C1 segment of cervical spinal cord (tissue), 14 donors: ENCODE measurements at places on chromosomes 7 and 10.

- no peak for DNase-seq
Observed at GRCh38 chr10:34954142-34954541, 136.0 kb downstream of the CUL2 start.

DNA sequence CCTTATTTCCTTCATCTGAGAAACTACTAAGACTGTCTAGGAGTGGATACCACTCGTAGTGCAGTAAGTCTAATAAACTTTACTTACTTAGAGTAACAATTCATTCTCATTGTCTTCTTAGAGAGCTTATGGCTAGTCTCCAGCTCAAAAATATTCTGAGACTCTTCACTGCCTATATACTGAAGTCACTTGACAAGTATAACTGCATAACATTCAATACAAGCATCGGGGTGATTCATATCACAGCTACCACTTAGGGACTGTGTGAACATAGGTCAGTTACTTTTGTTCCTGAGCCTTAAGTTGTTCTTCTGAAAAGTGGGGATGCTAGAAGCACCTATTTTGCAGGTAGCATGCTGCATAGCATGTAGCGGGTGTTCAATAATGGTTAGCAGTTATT is 111.0 kb downstream of the HTR7 start:
- no peak for DNase-seq

DNA sequence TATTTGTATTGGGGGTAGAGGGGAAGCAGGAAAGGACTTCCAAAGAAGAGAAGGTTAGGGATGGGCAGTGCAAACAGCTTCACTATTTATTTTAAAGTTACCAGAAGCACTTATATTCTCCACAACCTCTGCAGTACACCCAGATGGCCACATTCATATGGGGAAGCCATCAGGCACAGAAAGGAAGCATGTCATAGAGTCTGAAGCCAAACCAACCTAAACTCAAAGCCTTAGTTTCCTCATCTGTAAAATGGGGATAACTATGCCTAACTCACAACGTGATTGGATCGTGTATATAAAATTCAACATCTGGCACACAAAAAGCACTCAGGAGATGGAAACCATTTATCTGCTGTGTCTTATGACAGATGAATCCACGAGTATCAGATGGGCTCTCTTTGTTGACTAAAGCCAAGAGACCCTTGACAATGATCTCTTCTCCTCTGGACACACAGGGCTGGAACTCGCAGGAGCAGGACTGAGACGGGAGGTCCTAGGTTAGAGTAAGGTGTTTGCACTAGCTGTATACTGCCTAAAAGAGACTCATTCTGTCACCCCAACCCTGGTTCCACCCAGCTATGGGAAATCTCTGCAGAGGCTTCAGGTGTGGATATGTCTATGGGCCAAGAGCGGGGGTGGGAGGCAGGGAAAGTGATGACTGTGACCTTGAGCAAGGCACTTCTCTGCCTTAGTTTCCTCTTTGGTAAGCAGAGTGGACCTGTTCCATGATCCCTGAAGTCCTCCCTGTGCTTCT is 1.8 kb downstream of the KIAA1549 start:
- no peak for DNase-seq

- no peak for DNase-seq
Observed at GRCh38 chr7:113813471-113813870, 105.3 kb downstream of the PPP1R3A start.

- DNase-seq, result no peak
Observed at GRCh38 chr10:74439213-74439612, 288.2 kb downstream of the ADK start.

DNA sequence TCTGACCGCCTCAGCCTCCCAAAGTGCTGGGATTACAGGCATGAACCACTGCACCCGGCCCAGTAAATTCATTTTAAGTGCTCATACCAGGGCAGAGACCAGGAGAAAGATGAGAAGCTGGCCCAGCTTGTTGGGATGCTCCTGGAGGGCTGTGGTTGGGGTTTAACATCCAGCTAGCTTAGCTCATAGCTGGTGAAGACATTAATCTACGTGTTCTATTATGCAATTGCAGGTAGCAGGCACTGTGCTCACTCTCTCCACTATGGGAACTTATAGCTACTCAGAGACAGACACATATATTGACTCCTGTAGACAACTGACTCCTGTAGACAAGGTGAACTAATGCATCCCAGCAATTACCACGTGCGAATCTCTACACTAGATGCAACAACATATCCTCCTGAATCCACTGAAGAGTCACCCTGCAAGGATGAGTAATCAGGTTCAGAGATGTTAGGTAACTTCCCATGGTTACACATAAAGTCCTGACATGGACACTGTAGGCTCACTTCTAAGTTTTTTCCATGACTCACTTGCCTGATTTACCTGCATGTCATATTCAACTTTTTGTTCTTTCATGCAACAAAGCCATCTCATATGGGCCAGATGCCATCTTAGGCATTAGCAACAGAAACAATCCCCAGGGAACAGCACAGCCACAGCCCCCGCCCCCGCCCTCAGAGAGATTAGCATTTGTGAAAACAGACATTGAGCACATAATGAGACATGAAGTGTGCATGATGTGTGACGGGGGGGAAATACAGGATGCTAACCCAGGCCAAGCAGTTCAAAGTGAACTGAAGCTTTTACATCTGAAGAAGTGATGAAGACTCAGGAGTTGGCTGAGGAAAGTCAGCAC is 37.2 kb downstream of the ERLIN1 start:
- DNase-seq, result no peak

- DNase-seq, result no peak
Observed at GRCh38 chr10:12252882-12253546, 57.0 kb downstream of the CDC123 start.

GRCh38 chr7:6242561-6242960 is 29.9 kb downstream of the CYTH3 start:
- DNase-seq, result no peak

DNA sequence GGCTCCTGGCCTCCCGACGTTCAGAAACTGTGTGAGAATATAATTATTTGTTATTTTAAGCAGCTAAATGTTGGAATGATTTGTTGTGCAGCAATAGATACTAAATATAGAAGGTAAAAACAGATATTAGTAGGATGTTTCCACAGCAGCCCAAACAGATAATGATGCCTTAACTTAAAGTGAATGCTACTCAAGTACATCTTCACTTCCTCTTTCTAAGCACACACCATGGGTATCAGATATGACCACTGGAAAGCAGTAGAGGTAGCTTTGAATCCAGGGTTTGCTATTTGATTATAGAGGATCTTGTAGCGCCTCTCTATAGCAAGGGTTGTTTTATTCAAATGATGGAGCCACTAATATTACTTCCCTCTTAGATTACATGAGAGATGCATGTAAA is 38.2 kb upstream of the BET1 start:
- DNase-seq, result no peak

DNA sequence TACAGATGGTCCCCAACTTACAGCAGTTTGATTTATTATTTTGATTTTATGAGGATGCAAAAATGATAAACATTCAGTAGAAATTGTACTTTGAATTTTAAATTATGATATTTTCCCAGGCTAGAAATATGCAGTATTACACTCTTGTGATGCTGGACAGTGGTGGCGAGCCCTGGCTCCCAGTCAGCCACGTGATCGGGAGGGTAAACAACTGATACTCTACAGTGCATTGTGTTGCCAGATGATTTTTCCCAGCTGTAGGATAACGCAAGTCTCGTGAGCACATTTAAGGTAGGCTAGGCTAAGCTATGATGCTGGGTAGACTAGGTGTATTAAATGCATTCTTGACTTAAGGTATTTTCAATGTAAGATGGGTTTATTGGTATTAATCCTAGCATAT is 865.2 kb downstream of the SORCS3 start:
- no peak for DNase-seq

DNA sequence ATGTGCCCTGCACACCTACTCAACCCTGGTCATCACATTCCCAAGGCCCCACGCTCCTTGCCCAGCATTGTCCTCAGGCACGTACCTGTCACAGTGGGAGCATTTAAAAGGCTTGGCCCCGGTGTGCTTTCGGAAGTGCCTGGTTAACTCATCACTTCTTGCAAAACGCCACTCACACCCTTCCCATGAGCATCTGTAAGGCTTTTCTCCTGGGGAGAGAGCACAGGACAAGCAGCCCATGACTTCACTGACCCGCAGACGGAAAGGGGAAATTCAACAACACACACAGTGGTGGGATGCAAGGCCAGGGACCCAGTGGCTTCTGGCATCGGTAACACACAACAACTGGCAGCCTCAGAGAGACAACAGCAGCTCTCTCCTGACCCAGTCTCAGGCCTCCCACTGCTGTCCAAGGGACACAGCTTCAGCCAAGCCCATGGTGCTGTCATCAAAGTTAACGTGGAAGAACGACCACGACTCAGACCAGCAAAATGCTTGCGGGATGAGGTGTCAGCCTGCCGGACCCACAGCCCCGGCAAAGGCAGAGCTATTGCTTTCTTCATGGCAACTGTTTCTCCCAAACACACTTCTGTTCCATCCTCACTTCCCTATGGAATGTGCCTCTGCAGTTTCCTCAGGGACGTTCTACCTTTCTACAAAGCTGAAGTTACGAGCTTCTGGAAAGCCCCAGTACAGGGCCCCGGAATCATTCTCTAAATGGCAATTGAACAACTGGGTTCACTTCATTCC is 4.8 kb downstream of the KLF6 start:
- no peak for DNase-seq

DNA sequence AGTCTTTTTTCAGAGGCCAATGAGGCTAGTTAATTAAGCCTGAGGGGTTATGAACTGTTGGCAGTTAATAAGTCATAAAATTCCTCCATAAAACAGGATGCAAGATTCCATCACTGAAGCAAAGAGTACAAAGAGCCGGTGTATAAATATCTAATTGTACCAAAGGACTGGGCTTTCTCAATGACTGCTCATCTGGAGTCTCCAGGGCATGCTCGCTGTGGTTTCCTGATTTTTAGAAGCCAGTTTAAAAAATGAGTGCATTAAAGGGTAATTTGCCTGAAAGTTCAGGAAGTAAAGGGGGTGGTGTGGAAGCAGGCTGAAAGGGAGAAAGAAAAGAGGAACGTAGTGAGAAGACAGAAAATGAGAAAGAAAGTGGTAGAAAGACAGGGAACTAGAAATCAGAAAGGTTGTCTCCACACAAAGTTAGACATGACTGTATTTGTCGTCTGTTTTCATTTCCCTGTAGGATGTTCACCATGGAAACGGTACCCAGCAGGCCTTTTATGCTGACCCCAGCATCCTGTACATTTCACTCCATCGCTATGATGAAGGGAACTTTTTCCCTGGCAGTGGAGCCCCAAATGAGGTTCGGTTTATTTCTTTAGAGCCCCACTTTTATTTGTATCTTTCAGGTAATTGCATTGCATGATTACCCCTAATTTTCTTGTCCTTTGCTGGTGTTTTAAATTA is 282.3 kb downstream of the TWIST1 start:
- DNase-seq, result no peak

DNA sequence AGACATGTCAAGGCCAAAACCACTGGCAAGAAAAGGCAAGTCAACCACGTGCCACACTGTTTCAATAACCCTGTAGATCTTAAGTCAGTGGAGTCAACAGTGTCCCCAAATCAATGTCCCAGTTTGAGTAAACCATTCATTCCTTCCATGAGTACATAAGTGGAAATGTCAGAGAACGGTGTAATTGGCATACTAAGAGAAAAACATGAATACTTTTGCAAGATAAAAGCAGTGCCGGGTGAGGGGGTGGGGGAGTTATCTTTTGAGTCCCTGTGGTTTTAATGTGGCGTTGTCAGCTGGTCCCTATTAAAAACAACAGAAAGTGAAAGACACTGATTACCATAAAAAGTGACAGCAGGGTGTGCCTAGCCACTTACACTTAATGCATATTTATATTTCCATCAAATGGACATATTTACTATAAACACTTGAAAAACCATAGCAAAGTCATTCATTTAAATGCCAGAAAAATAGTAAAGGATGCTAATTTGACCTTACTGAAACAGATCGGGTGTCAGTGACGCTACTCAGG is 37.8 kb downstream of the RSU1 start:
- DNase-seq, result no peak

DNA sequence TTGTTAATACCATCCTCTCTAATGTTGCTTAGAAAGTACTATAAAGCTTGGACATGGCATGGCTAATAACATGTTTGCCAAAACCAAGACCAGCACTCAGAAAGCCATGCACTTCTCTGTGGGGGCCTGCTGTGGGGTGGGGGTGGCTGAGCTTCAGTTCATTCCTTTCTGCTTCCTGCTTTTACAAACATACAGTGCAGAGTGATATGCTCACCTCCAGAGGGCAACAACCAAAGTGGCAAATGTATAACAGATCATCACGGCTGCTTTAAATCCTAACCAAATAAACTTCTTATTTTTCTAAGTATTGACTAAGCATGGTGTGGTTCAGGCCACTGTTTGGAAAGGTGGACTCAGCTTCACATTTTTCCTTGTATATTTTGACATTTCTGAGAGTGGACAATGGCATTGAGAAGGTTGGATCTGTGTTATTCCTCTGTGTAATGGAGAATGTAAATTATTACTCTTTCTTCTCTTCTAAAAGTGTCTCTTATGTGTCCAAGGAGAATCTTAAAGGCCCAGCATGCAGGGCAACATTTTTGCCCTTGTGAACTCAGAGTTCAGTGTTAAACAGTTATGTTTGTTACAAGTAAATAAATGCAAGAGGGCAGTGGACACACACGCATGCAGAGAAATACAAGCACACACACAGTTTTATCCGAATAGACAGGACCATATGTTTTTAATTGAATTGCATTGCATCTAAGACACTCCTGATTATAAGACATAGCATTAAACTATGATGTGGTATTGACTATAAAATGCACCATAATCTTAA is 186.1 kb downstream of the HERPUD2 start:
- DNase-seq, result no peak

DNA sequence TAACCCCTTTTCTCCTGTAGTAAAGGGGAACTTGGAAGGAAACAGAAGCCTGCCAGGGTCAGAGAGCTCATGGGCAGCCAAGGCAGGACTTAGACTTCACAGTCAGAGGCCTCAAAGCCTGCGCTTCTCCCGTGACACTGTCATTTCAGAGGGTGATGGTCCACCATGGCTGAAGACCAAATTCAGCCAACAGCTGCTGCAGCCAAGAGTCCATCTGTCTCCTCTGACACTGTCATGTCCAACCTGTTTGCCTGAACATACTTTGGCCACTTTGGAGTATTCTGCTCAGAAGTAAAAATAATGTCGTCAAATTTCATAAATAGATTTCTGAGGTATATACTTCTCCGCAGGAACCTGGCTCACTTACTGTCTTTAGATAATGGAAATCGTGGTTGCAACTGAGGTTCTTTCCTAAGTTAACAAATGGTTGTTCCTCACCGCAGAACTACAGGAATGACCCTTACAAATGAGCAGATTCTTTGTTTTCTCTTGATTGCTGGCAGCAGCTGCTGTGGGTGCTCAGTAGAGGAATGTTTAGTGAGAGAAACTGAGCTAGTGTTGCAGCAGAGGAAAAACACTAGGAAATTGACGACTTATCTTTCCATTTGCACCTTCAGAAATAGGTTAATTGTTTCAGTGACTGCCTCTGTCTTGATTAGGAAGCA is 626.5 kb downstream of the SDK1 start:
- no peak for DNase-seq

GRCh38 chr10:126736727-126737126 is 66.2 kb upstream of the C10orf90 start:
- DNase-seq, result no peak
